ENCODE measurements at places on chromosomes 12 and 14.

GRCh38 chr12:6462234-6462995 lies 8.1 kb downstream of the VAMP1 start:
- DNase-seq = no peak

DNA sequence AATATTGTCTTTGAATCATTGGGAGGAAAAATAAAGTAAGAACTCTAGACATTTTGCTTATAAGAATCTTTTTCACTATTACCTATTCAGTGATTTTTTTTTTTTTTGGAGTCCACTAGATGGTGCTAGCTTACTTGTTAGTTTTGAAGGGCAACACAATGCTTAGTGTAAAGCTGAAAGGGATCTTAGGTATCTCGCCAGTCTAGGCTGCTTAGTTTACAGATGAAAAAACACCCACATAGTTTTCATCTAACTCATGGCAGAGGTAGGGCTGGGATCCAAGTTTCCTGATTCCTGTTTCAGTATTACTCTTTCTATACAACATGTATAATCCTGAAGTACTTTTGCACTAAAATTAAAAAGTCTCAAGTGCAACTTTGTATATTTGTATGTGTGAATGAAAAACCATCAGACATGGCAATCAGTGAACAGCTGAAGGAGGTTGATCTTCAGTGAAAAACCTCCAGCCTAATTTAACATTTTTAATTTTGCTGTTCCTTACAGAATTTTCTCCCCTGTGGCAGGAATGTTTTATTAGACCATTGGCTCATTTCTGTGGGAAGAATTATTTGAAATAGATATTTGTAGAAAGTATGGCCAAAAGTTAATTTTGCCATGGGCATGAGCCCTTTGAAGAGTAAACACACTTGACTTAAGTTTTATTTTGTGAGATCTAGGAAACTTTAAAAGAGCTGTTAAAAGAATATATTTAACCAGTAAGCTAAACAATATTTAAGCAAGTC lies 40.7 kb downstream of the LRRIQ1 start:
- peak; percentile 52 for DNase-seq

DNA sequence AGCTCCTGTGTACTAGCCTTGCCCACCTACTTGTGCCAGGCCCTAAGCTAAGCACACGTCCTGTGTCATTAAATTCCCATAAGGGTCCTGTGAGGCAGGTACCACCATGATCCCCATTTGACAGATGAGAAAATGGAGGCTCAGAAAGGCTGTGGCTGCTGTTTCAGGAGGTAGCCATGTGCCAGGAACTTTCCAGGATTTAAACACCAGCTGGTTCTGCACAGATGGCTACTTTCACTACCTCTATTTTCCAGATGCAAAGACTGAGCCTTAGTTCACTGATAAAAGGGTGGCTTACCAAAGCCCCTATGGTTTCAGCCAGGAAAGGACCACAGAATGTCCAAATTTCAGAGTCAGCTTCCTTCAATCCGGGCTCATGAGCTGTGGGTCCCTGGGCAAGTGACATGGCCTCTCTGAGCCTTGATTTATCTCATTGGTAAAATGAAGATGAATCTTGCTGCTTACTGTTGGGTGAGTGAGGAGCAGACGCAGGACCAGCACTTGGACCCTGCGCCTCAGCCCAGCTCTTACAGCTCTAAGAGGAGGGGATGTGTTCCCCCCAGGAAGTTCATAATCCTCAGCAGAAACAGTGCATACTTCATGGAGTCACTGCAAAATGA lies 23.5 kb downstream of the CMKLR1 start:
- DNase-seq = no peak

DNA sequence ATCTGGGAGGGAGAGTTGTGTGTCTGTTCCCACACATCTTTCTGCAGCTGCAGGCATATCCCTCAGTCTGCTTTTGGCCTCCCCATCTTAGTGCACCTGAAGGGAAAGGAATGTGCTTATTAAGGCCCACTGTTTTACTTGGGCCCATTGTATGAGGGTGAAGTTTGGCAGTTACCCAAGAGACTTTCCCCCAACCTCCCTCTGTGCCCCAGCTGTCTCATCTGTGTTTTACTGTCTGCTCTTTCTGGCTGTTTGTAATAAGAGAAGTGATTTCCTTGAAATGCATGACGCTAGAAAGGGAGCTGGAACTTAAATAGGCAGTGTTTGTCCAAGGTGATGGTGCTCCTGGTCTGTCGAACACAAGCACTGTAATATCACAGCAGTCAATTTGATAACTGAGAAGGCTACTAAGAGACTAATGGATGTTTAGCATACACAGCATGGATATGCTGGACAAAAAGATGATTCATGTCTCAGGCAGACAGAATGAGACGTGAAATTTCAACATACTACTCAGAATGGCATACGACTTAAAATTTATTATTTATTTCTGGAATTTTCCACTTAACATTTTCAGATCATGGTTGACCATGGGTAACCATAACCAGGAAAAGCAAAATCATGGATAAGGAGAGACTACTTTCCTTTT lies 43.6 kb downstream of the FSCB start:
- DNase-seq = no peak

DNA sequence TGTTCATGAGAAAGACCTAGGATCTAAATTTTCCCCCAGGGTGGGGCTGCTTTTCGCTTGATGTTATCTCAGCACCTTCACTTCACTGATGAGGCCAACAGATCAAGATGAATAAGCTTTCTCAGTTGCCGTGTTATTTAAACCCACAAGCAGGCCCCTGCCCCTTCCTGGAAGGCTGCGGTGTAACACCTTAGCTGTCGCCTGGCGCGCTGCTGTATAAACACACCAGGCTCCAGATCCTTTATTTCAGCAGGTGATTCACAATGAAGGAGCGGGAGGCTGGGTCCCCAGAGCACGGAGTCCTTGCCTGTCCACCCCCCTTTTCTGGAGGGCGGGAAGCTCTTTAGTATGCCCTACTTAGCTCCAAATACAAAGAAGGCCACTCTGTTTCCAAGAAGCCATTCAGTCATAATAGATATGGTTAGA lies 515.4 kb downstream of the FUT8 start:
- no peak for DNase-seq

DNA sequence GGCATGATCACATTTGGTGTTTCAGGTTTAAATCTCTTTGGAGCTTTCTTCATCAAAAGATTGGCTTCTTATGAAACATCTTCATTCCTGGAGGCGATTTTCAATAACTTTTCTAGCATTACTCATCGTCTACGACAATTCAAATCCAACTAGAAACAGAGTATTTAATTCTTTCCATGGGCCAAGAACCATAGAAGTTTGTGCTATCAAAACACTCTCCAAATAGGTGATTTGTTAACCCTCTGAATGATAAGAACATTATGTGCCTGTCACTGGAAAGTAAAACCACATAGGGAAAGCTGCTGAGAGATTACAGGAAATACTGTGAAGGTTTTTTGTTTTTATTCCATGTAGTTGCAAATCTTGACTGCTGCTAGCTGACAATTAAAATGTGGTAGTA lies 6.9 kb upstream of the DCN start:
- no peak for DNase-seq

DNA sequence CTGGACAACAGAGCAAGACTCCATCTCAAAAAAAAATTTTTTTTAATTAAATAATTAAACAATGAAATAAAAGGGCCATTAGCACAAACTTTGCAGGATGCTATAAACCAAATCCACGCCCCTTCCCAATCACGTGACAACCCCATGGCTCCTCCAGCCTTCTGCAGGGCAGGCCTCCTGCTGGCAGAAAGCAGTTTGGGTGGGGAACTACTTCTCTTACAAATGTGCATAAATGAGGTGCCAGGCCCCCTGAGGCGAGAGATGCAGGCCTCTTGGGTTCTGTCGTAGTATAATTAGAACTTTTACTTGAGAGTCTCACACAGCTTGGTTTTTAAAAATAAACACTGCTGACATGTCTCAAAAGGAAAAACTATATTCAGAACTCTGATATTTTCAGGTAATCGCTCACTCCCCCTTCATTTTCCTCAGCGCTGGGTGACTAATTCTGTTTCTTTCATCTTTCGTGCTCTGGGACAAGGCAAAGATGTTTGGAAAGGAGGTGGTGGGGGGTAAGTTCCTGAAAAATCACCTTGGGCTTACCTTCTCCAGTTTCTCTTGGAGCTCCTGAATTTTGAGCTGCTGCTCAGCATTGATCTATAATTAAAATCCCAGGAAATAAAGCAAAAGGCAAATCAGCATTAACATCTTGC lies 101.7 kb downstream of the CIT start:
- DNase-seq = no peak

GRCh38 chr14:73211251-73212040 lies 25.9 kb upstream of the PAPLN start:
- DNase-seq = no peak

GRCh38 chr14:73743431-73743931 lies 29.3 kb upstream of the PNMA1 start:
- DNase-seq = no peak

DNA sequence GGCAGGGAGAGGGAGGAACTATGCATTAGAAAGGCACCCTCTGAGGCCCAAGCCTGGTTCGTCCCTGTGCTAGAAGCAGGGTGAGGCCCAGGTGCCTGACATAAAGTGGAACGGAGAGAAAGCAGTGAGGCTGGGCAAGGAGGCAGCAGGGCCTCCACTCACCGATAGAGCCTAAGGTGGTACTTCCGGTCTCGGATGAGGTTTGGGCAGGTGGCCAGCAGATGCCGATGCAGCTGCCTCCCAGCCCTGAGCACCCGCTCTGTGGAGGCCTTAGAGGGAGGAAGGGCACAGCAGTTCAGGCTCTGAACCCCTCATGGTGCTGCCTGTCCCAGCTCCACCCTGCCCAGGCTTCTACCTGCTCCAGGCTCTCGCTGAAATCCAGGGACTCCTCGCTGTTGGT lies 7.1 kb downstream of the RAPGEF3 start:
- DNase-seq = no peak

Data from HFF-Myc (cell line).